ENCODE measurements at places on chromosomes 16 and 17.
A peak's percentile ranks its signal among the peaks of the same experiment; 100 is the strongest.

DNA sequence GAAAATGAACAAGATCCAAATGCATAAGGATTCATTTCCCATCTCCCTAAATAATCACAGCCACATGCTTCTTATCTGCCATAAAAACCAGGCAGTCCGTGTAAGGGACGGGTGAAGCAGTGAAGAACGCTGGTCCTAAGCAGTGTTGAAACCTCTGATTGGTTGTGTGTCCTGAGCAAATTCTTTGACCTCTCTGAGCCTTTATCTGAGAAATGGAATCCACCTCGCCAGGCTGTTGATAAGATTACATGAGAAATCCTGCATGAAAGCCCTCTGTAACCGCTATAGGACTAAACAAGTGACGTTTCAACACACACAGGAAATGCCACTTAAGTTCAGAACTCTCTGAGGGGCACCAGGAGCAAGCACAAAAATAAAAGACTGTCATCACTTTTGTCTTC is 26.8 kb downstream of the GAS7 start:
- DNase-seq = no peak

DNA sequence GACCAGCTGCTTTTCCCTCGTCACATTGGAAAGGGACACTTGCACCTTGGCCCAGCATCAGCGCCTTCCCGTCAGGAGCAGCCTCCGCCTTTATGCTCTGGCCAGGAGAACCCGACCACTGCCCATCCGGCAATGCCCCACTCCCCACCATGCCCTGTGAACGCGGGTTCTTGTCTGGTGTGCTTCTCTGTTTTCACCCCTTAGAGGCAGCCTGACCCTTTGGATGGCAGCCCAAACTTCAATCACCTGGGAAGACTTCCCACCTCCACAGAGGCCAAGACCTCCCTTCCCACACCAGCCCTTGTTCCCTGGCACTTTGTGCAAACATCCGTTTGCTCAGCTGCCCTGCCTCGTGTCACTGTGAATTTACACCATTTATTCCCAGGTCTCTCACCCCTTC is 87.0 kb downstream of the DNAH17 start:
- DNase-seq = no peak

GRCh38 chr17:13525876-13526275 is 75.9 kb downstream of the HS3ST3A1 start:
- DNase-seq = no peak

- no peak for DNase-seq
Measured at GRCh38 chr17:65509032-65509431, 52.4 kb downstream of the AXIN2 start.

DNA sequence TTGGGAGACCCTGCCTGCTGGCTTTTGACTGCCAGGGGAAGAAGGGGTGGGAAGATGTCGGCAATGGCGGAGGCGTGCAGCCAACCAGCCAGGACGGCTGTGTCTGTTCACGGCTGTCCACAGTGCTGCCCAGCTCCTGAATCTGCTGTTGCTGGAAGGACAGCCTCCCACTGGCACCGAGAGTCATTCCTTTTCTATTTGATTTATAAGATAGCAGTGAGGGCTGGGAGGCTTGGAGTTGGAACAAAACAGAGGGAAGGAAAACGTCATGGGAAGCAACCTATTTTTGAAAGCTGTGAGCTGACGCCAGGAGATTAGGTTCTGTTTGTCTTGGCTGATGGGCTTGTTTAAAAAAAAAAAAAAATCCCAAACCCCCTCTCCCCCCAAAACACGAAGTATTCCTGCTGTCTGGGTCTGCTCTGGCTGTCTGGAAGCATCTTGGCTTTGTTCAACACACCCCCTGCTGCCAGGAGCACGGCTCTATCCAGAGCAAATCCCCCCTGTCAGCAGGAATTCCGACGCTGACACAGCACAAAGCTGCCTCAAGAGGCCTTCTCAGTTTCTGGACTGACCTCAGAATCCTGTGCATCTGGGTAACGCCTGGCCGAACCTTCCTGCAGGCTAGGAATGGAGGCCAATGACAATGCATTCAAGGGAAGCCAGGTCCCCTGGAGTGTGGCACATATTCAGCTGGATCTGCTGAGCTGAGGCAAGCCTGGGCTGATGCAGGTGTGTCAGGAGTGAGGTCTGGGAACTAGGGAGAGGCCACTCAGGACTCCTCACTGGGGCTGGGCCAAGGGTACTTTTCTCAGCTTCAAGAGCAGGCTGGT is 41.0 kb upstream of the SREBF1 start:
- DNase-seq = no peak

DNA sequence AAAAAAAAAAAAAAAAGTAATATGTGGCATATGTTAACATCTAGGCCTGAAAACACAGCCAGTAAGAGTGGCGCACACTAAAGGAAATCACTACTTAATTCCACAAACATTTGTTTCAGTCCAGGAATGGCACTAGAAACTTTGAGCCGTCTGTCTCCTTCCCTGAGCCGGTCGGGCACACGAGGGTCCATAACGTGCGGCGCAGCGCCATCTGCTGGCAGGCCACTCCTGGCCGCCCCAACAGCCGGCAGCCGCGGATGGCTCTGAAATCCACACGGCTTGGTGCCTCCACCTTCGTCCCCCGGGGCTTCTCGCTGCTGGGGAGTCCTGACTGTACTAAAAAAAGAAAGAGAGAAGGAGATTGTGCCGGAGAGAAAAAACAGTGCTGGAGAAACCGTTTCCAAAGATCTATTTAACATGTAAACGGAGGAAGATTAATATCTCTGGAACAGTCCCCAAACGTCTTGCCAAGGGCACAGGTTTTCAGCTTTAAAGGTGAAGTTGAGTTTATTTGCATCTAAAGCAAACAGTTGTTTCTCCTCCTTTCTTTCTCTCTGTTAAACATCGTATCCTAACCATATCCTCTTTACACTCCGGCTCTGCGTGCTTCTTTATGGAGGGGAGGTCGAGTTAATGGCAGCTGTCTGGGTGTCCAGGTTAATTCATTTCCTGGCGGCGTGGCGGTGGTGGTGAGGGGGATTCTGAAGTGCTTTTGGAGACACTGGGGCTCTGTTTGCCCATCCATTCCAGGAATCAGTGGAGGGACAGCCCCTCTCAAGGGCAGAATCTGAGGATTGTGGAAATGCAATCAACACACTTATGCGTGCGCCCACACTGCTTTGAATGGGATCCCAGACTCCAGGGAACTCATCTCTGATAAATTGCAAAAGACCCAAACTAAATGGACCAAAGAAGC is 611.3 kb upstream of the SALL1 start:
- DNase-seq = peak; percentile 55

- DNase-seq = no peak
Measured at GRCh38 chr16:86736502-86736901, 158.2 kb downstream of the FOXL1 start.

- no peak for DNase-seq
Measured at GRCh38 chr17:14352136-14352535, 51.3 kb downstream of the HS3ST3B1 start.

GRCh38 chr16:57575468-57576277 is 33.2 kb downstream of the ADGRG5 start:
- no peak for DNase-seq

GRCh38 chr17:8285270-8286181 is 2.9 kb upstream of the RANGRF start:
- DNase-seq = no peak

GRCh38 chr16:22977294-22977697 is 163.3 kb downstream of the HS3ST2 start:
- DNase-seq = no peak

GRCh38 chr17:47789611-47790561 is 31.7 kb downstream of the OSBPL7 start:
- peak; percentile 60 for DNase-seq

DNA sequence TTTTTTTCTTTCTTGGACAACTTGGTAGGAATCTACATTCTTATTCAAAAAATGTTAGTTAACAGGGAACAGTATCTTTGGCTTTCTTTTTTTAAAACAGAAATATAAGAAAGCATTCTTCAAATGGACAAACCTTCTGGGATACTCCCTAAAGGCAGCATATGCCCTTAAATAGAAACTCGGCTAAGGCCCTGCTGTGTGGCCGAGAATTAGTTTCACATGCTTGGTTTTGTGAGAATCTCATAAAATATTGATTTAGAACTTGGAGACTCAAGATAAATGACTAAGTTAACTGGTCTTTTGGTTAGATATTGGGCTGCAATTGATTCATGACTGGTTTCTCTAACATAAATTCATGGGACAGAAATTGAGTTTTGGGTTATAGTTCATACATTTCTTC is 359.9 kb upstream of the XYLT1 start:
- DNase-seq = no peak

DNA sequence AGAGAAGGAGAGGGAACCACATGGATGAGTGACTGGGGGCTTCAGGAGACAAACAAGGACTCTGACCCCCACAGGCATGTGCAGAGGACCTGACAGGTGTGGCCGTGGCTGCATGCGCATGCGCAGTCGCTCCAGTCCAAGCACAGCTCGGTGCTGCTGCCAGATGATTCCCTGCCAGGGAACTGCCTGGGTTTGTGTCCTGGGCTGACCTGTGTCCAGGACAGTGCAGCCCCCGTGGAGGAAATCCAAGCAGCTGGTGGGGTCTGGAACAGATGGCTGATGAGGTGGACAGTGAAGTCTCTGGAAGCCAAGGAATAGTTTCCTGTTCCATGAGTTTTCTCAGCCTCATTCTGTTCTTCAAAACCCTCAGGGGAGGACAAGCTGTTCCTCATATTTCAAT is 27.3 kb downstream of the LASP1 start:
- no peak for DNase-seq

- no peak for DNase-seq
Measured at GRCh38 chr17:73389411-73389810, 77.6 kb upstream of the CDC42EP4 start.
